ENCODE measurements at places on chromosomes 12 and 14.

DNA sequence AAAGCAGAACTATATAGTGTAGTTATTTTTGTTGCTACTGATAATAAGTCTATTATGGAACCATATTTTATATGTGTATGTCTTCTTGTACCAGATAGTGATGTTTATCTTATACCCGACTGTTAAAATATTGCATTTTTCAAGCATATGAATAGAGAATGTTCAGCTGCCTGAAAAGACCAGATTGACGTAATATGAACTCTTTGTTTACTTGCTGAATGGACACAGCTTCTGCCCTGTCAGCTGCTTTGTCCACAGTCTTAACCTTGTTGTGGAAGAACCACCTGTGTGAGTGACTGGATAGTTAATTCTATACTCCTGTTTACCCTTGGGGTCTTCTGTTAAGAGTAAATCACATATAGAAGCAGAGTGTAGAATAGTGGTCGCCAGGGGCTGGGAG is 109.3 kb downstream of the LGR5 start:
- DNase-seq = no peak

DNA sequence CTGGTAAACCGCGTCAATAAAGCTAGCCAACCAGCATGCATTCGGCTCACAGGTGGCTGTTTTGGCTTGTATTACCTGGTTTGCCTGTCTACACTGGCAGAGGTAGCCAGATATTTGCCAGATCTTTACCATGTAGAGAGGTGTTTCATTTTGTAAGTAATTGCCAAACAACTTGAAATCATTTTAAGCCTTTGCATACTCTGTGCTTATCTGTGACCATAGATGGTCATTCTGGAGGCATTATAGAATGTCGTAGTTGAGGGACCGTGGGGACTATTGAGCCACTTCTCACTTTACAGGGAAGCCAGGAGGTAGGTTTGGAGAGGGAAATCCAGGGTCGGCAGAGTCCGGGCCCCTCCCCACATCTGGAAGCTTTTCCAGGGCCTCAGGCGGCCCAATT is 5.9 kb downstream of the ADGRD1 start:
- DNase-seq = no peak

DNA sequence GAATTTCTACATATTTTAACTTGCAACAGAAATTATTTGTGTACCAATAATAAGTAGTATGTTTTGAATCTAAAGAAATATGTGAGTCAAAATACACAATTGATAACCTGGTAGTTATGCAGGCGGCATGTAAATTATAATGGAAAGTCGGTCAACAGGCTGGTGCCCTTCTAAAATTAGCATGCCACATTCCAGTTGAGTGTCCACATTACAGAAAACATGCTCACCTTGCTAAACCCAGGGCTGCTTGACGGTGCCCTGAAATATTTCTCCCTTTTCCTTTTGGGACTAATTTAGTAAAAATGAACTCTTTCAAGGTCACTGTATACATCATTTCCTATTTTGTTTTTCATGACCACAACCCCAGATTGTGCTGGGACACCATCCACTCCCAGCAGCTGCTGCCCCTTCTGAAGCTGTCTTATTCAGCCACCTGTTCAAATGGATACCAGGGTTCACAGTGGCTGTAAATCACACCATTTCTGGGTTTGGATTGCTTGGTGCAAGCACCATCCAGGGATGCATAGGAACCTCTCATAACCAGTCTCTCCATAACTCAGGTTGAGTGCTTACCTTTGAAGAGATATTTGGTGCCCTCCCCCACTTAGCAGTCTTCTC is 110.6 kb downstream of the ANO6 start:
- no peak for DNase-seq

GRCh38 chr14:59175404-59175803 is 13.1 kb upstream of the DAAM1 start:
- DNase-seq = no peak

GRCh38 chr14:77543240-77543551 is 44.6 kb upstream of the ISM2 start:
- no peak for DNase-seq

DNA sequence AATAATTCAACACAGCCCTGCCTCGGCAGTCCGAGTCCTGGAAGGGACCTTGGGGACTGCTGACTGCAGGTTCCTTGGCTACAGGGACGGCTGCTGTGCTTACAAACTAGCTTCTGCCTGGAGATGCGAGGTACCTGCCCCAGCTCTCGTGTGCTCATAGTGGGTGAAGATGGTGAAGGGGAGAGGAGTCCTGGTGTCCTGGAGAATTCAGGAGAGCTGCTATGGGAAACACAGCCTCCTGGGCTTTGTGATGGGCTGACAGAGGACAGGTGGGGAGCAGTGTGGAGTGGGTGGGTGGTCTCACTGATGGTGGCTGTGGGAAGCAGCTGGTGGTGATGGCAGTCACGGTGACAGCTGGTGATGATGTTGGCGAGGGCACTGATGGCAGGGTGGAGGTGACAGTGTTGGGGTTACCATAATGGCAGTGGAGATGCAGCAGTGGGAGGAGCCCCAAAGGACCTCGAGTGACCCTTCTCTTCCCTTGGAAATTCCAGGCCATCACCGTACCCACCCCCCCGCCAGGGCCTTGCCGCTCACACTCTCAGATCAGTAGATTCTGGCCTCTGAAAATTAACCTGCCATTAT is 32.8 kb downstream of the HVCN1 start:
- DNase-seq = no peak

DNA sequence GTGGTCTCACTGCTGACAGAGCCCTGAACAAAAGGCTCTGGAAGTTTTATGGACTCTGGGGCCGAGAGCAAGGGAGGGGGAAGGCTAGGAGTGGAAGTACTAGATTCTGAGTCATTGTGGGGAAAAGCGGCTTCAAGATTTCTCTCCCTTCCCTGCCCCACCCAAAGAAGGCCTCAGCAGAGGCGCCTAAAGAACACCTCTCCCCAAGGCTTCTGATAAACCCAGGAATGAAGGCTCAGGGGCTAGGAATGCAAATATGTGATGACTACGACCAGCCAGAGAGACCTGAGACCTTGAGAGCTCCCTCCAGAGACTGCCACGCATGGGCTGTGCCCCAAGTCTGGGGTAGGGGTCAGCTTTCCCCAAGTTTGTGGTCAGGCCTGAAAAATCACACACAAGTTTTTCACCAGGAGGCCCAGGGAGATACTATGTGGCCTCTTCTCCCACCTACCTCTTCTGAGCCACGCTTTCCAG is 130.7 kb upstream of the HIF1A start:
- DNase-seq = no peak

DNA sequence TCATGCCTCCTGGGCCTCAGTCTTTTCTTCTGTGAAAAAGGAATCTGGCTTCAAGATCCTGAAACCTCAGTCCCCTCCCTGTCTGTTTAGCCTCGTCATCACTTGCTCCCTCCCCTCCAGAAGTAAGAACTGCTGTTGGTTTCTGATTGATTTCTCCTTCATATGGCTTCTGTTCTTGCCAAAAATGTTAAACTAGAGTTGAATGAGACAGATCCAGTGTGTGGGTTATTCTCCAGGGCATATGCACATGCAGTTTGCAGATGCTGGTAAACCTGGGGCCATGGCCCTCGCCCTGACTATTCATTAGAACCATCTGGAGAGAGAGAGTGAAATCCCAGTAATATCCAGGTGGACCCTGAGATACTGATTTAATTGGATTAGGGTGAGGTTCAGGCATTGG is 175.1 kb downstream of the TMEM132C start:
- no peak for DNase-seq

GRCh38 chr12:40921563-40922163 is 229.4 kb downstream of the CNTN1 start:
- no peak for DNase-seq

DNA sequence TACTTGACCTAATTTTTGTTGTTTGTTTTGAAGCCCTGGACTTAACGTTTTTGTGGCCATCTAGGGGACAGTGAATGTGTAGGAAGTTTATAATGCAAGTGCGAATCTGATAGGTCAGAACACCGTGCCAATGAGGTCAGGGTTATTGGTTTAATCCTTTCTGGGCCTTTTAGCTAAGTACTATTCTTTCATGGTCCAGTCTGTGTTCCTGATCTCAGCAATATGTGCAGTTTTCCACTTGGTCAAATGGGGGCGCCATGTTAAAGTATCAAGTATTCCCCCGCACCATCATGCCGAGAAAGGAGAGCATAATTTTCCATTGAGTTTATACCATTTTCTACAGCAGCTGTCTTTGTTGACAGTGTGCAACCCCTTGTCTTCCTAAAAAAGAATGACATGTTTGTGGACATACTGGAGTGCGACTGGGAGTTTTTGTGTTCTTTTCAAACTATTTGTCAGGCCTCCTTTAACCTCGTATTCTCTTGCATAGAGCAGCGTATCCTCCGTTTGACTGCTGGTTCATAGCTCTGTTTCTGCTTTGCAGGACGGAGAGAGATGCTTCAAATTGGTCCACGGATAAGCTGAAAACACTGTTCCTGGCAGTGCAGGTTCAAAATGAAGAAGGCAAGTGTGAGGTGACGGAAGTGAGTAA is 1.3 kb downstream of the AHSA1 start:
- peak; percentile 26 for DNase-seq

DNA sequence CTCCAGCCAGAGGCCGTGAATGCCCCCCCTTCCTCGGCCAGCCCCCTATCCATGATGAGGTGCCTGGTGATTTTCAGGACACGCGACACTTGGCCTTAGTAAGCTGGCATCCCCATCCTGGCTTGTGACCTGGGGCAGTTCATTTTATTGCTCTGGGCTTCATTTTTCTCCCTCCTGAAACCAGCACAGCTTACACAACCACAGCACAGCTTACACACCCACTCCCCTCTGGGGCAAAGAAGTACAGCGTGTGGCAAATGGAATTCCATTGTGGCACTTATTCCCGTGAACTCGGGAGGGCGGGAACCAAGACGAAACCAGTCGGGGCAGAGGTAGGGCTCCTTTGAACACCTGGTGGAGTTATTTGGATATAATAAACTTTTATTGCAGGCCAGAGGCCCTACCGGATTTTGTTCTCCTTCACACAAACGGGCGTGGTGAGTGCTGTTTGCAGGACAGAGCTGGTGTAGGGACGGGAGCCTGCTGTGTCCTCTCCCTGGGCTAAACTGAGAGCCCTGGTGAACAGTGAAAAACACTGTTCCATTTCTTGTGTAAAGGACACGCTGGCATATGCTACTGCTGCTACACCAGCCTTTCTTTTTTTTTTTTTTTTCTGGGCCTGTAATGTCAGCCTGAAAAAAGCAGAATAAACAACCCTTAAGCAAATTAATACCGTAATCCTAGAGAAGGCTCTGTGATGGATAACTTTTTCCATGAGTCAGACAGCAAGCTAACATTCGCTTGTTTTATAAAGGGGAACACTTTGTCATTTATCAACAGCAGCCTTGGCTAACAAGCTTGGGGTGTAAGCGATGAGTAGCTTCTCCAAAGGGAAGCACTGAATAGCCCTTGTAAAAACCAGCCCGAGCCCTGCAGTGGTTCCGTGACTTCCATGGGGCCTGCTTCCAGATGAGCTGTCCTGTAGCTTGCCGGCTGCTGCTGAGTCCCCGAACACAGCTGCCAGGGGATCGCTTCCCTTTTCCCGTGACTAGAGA is 29.3 kb downstream of the CD9 start:
- no peak for DNase-seq

GRCh38 chr12:105225505-105226015 is 10.4 kb downstream of the APPL2 start:
- no peak for DNase-seq
